Fibroblast of skin of scalp (primary cell): ENCODE measurements at places on chromosomes 12 and 14.
A peak's percentile ranks its signal among the peaks of the same experiment; 100 is the strongest.

GRCh38 chr12:14303661-14304155 is 61.8 kb upstream of the ATF7IP start:
- DNase-seq, result no peak

DNA sequence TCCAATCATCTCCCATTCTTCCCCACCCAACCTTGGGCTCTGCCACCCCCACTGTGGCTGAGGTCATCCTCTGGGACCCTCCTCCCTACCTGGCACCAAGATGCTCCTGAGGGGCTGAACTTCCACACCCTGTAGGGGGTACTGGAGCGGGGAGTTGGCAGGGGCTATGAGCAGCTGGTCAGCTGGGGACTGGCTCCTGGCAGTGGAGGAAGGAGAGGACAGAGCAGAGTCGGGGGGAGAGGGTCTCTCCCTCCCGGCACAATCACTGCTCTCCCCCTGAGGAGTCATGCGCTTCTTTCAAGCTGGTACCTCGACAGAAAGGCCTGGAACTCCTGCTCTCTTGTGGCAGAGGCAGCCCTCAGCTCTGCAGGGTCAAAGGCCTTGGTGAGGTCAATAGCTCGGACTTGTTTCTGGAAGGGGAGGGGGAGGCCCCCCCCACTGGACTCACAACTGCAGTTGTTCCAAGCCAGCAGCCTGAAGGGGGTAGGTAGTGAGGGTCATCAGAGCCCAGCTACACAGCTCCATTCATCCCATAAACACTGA is 2.0 kb downstream of the B4GALNT1 start:
- no peak for DNase-seq

GRCh38 chr12:127245009-127245408 is 1022.0 kb upstream of the TMEM132C start:
- DNase-seq, result no peak

- DNase-seq, result no peak
These were observed 28.6 kb upstream of the CEBPE start for GRCh38 chr14:23147676-23148075.

GRCh38 chr12:10891937-10892336 is 7.9 kb upstream of the PRH1 start:
- no peak for DNase-seq

DNA sequence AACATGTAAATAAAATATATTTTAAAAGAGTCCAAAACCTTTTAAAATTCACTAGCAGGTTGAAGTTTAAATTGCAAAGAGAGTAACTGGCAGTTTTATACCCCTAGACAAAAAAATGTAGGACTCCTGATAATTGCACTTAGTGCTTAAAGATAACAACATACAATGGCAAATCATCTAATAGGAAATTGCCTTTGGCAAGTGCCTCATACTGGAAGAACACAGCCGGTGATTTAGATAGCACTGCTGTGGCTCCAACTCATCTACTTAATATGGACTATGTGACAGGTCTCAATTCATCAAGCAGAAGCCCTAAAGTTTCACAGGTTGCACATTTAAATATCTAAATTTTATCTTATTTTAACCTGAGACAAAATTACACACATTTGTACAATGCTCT is 13.4 kb downstream of the C12orf50 start:
- DNase-seq, result no peak

DNA sequence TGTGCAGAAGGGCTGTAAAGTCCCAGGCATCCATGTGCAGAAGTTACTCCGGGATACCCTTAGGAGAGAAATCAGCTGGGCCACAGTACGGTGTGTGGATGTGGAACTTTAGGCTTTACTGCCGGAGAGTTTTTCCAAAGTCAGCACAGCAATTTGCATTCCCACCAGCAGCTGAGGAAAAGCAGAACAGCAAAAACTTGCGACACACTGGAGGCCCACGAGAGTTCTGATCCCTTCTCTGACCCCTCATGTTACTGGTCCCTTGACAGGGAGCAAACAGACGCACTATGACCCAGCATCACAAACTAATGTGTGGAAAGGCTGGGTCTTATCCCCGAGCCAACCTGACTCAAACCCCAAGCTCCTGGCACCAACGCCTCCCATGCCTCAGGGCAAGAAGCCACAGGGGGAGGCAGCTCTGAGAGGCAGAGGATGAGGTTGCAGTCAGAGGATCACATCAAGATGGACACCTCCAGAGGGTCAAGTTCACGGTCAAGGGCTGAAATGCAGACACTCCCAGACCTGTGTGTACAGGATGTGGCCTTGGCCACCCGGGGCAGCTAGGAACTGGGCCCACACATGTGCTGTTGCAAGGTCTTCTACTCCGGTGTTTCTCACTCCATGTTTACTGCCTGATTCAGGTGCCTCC is 38.6 kb downstream of the CCDC88C start:
- no peak for DNase-seq

DNA sequence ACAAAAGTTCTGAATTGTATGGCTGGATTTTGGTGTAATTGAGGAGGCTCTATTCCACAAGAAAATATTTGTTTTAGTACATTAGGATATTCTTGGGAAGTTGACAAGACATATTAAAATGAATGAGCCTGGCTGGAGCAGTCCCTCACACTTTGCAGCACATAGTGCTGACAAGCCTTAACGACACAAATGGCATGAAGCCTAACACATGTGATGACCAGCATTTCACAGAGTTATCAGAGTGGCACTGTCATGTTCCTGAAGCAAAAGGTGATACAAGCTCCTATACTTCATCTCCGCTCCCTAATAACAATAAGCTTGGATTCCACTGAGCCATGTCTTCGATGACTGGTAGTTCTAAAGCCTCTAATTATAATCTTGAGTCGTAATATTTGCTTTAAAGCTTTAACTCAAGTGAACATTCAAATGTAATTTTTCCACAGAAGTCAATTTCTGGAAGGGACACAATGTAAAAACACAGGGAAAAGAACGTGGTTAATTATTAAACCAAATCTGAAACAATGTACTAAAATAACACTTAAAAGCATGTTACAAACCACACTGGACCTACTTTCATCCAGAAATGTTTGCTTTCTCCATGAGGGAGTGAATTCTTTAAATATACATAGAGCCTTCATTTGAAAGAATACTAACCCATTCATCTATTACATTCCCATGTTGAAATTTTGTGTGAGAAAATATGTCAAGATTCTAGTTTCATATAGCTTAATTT is 49.6 kb downstream of the GRIP1 start:
- DNase-seq, result peak; percentile 34

DNA sequence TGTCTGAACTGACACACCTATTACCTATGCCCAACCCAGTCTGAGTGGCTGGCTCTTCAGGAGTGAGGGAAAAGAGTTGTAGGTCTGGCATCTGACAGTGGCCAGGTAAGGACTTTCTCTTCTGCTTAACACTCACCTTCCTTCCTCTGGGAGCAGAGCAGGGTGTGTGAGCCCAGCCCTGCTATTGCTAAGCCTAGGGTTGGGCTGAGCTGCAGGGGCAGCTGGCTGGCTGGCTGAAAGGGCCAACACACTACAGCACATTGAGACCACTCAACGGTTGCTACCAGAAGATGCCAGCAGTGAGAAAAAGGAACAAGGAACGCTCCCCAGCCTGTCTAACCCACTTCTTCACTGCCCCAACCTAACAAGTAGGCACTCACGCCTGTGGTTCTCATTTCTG is 201.2 kb downstream of the DPF3 start:
- peak; percentile 35 for DNase-seq

GRCh38 chr12:131351319-131352028 is 359.4 kb upstream of the SFSWAP start:
- DNase-seq, result no peak

GRCh38 chr14:56293506-56293905 is 175.3 kb downstream of the PELI2 start:
- DNase-seq, result no peak

GRCh38 chr14:43591776-43592175 is 915.3 kb downstream of the FSCB start:
- DNase-seq, result no peak

DNA sequence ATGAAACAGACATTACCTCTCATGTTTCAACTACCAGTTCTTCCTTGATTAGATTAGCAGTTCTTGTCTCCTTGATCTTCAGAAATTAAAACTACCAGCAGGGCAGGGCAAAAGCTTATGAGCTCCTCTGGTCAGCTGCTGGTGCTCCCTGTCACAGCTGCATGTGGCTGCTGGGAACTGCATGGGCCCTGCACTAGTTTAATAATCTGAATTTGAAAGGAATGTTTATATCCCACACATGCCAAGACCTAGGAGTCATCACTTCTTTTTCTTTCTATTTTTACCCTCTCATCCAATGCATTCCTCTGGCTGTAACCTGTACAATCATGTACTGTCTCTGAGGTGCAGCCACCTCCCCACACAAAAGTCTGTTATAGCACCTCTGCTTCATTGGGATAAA is 73.9 kb downstream of the ARMH4 start:
- peak; percentile 88 for DNase-seq

DNA sequence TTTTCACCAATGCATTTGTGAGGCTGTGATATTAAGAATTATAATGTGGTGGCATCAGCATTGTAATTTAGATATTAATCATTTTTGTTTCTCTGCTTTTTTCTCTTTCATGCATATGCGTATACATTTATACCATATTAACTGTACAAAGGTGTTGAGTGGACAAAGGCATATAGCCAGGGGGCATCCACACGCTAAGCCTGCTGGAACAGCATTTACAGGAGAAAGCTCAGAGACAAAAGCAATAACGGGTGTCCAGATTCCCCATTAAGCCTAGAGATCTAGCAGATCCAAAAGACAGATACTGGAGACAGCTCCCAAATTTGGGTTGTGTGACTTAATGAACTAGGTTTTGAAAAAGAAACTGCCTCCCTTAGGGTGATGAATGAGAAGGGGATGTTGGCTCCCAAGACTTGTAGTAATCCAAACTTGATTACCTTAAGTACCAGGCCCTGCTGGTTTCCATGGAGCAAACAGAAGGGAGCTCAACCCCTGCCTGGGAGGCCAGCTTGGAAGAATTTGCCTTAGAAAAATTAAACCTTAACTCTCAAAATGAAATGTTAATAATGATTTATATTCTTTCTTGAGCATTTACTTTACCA is 181.9 kb downstream of the SLC6A15 start:
- DNase-seq, result no peak

DNA sequence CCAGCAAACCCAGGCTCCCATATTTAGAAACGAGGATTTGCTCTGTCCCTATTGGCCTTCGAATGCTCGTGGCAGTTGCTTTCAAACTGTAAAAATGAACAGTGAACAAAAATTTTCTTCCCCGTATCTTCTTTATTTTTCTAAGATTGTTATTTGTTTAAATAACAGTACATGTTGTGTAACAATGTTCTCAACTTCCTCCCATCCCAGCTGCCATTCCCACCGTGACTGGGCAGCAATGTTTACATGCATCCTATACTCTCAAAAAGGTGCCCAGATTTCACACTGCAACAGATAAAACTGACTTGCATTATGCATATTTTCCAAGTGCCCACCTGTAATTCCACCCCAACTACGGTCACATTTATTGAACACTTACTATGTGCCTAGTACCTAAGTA is 12.8 kb downstream of the VCPKMT start:
- no peak for DNase-seq

DNA sequence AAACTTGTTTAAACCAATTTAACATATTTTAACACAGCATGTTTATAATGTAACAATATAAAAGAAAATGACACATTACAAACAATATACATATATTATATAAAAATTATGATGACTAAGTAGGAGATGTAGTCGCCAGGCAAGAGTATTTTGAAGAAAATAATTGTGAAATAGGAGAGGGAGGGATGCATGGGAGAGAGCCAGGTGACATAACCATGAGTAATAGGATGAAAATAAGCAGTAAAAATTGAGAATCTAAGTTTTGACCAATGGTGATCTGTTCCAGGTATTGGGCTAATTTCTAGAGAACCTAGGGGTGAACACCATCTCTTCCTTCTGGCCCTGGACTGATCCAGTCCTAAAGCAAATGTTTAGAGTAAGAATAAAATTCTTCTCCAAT is 315.2 kb upstream of the G2E3 start:
- DNase-seq, result peak; percentile 29

DNA sequence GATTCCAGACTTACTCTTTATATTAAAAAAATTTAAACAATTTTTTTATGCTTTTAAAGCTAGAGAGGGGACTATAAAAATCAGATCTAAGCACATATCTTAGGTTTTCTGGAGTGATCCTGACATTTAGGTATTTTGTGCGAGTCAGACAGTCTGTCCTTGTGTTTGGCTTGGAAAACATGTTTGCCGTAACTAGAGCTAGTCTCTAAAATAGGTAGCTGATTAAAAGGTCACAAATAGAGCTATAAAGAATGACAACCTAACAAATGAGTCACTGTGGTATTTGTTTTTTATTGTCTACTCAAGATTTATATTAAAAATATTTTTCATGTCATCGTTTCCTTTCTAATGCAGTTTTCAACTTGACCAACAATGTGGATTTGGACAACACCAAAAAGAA is 73.4 kb downstream of the MNAT1 start:
- DNase-seq, result peak; percentile 6

- DNase-seq, result no peak
These were observed 59.7 kb downstream of the E2F7 start for GRCh38 chr12:77005611-77006098.

- DNase-seq, result peak; percentile 30
These were observed 745 bp downstream of the TRHDE start for GRCh38 chr12:72272731-72273498.

GRCh38 chr12:6752167-6752920 is 597 bp downstream of the MLF2 start:
- DNase-seq, result peak; percentile 68

- peak; percentile 29 for DNase-seq
These were observed 1.2 kb upstream of the TRIM9 start for GRCh38 chr14:51095854-51096823.

DNA sequence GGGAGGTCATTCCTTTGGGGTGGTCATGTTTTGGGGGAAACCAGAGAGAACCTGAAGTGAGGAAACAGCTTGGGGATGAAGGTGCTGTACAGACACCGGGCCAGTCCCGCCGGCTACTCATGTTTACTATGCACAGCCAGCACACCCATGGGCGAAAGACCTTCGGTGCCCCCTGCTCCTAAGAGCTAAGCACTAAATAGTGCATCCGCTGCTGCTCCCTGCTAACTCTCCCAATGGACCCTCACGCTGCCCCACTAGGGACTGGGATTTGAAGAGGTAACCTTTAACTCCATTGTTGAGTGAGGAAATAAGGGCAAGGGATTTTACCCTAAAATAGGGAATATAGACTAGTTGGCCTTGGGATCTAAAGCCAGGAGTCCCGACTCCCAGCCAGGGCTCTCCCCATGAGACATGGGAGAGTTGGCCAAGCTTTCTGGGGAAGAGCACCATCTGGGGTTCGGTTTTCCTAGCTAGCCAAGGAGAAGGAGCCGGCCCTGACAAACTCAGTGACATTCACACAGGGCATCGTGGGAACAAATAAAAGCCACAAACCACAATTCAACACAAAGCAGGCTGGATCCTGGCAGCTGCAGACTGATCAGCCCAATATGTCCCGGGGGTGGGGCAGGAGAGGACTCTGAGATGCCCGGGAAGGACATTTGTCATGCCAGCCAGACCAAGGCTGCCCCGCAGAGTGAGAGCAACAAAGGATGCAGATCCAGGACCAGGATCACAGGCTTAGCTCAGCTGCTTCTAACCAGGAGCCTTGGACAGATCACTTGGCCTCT is 91.7 kb downstream of the SINHCAF start:
- DNase-seq, result no peak

GRCh38 chr12:131592972-131593371 is 117.9 kb upstream of the SFSWAP start:
- DNase-seq, result no peak

- DNase-seq, result no peak
These were observed 22.7 kb upstream of the BEGAIN start for GRCh38 chr14:100609941-100610391.

- peak; percentile 42 for DNase-seq
These were observed 100.1 kb downstream of the PAH start for GRCh38 chr12:102816816-102817434.

- DNase-seq, result no peak
These were observed 132.7 kb upstream of the DDHD1 start for GRCh38 chr14:53285821-53286220.
